NCI-H2029 (cell line): ENCODE measurements at places on chromosomes 7 and 10.

DNA sequence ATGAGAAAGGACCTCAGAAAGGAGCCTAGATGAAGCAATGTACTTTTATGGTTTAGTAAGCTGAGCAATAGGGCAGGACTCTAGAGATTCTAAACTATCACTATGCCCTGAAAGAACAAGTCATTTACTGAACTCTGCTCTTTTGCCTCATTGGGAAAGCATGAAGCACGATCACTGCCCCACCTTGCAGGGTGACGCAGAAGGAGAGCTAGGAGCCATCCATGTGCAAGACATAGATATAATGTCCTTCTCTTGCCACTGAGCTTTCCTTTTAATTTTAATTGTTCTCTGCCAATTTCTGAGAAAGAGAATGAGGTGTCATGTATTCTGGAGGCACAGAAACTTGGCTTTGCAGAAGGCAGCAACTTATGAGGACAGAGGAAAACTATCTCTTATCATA, 108.3 kb downstream of the SORCS1 start:
- DNase-seq, result no peak

DNA sequence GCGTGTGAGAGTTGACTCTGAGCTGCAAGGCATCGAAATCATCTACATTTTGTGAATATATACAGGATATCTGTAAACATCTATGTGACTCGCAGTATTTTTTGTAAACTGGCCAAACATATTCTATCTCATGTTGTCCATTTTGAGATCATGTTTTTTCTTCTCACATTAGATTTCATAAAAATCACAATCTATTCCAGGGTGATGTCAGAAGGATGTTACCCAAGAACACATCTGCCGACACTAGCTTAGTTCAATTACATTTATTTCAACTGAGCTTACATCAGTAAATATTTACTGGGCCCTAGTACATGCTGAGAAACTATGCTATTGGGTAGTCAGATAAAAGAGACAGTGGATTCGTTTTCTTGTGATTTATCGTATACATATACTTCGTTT, 2.5 kb upstream of the BUB3 start:
- DNase-seq, result no peak

- DNase-seq, result no peak
These were observed 7.9 kb downstream of the MALSU1 start for GRCh38 chr7:23306936-23307521.

DNA sequence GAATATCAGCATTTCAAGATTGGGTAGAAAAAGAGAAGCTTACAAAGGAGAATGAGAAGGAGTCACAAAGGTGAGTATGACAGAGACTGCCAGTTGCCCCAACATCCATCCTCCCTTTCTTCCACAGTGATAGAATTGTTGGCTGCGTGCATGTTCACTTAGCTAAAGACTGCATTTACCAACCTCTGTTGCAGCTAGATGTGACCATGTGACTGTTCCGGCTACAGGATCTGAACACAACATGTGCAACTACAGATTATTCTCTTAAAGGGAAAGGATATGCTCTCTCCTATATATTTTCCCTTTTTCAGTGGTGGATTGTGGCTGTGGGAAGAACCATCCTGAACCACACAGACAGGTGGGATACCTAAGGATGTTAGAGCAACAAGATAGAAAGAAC, 60.5 kb upstream of the ZNRF2 start:
- DNase-seq, result no peak

GRCh38 chr7:97024209-97025129, at the start of gene DLX5:
Gene DLX5 (minus strand): TSS chr7:97024831. CDS start chr7:97024623, 208 bp downstream.
- DNase-seq, result peak; percentile 51

GRCh38 chr7:90413185-90413528, 9.9 kb downstream of the CLDN12 start:
- no peak for DNase-seq

DNA sequence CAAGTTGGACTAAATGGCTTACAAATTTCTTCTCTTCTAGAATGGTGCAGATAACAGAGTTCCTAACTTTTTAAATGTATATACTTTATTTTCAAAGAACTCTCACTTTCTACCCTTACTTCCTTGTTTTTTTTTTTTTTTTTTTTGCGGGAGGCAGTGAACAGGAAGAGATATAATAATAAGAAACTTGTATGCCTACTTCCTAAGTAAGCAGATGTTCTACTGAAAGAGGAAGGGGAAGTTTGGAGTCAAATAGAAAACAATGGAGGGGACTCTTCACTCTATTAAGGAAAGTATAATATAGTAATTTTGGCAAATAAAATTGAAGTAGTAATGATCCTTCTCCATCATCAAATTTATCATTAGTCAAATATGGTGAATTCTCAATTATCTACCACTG, 754.0 kb downstream of the KCNMA1 start:
- DNase-seq, result no peak

DNA sequence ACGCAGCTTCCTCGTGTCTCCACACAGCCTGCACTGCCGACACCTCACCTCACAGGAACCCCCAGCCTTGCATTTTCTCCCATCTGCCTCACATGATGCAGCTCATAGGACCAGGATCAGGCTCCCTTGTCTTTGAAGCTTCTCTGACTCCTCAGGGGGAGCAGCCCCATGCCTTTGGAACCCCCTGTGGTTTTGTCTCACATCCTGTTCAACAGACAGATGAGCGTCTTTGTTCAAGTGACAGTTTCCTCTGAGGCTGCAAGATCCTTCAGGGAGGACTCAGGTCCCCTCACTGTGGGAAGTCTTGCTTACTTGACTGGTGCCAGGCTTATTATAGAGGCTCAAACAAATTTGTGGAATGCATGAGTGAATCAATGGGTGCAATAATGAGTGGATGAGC, 667.1 kb downstream of the INHBA start:
- no peak for DNase-seq

DNA sequence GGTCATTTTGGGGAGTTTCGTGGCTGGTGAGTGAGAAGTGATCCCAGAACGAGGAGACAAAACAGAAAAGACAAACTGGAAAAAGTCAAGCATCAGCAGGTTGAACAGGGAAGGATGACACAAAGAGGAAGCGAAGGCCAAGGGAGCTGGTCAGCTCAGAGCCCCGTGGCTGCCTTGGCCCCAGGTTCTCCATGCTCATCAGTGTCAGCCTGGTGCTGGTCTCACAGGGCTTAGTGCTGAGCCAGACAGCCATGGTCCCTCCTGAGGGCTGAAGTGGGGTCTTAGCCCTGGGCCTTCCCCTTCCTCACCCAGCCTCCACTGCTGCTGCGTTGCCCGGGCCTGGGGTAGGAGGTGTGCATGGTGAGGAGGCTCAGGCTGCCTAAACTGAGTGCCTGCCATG, 183.6 kb downstream of the PFKFB3 start:
- no peak for DNase-seq

GRCh38 chr7:48045195-48045765, 9.9 kb downstream of the C7orf57 start:
- no peak for DNase-seq

- no peak for DNase-seq
These were observed 70.5 kb downstream of the SEMA3A start for GRCh38 chr7:84123965-84124547.

DNA sequence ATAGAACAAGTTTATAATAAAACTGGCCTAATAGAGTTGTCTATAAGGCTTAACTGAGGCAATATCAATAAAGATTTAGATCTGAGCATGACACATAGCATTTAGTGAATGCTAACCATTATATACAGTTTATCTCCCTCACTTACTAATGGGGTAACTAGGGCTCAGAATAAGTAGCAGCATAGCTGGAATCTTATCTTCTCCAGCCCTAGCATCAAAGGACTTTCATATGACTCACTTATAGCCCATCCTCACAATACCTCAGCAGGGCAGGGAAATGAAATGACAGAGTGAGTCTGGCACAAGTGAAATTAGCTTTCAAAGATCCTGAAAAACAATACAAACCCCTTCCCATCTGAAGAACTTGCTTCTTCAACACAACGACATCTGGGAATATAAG, 362.9 kb downstream of the KIF20B start:
- DNase-seq, result no peak

DNA sequence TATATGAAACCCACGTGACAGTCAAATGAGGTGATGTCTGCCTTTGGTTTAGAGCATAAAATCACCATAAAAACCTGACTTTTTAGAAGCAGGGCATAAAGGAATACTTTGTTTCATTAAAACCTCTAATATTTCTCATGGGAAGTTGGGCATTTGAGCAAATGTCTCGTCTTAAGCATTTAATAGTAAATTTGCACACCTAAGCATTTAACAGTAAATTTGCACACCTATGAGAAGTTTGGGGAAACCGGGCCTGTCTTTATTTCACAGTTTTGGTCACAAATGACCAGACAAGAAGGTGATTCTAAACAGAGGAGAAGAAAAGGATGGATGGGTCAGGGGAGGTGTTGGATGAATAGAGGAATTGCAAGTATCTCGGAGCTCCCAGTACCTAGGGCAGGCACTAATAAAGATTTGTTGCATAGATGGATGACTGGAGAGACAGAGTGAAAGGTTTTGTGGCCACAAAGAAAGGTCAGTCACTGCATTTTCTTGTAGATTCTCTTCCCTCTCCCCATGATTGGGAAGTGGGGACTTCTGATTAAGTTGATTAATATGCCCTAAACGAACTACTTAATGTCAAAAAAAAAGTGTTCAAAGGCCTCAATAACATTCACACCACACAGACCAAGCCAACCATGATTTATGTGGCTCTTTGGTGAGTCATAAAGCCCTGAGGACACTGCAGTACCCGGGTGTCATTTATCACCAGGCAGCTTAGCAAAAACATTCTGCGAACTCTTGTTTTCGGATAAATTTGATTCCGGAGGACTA, 158.2 kb downstream of the SPAG6 start:
- no peak for DNase-seq

GRCh38 chr7:78616539-78616938, 818.0 kb downstream of the PHTF2 start:
- DNase-seq, result no peak

- DNase-seq, result no peak
These were observed 22.8 kb upstream of the CRHR2 start for GRCh38 chr7:30705008-30705407.

- no peak for DNase-seq
These were observed 152.9 kb downstream of the C1GALT1 start for GRCh38 chr7:7335215-7335614.
